ENCODE measurements at places on chromosomes 5 and 9. TPM values are rescaled to one million over a fixed set of nuclear protein-coding genes. Genes with fewer than 3 reads are reported as not detected.

GRCh38 chr9:124894035-124894740 lies 32.3 kb downstream of the ARPC5L start:
- no peak for DNase-seq

GRCh38 chr9:92608909-92609445 lies 61.0 kb downstream of the IPPK start:
- DNase-seq, result no peak

DNA sequence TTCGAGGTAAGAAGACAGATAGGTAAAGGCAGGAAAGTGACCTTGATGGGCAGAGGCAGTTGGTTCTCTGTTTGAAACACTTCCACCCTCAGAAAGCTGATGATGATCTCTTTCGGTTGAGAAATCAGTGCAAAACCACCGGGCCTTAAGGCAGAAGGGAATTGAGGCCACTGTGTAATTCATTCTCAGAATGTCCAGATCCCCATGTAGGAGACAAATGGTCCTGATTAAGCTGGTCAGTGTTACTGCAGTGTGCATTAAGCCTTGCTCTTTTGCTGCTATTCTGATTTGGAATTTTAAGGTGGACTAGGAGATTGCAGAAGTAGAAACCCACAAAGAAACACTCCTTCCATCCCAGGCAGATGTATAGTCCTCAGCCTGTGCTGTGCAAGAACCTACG lies 255.2 kb downstream of the ARHGAP26 start:
- DNase-seq, result no peak

DNA sequence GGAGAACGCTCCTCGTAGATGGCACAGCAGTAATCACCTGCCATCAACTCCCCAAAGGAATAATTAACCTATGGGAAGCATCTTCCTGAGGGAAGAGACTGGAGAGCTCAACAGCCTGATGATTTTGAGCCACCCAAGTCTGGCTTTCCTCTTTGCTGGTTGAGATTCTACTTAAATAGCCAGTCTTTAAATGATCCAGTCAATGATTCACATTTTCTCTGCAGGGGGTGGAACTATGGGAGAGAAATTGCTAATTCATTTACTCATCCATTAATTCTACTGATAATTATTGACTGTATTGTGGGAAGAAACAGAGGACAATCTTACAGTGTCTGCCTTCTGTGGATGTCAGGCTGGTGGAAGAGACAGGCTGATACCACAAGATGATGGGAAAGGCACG lies 355.0 kb upstream of the PANK3 start:
- DNase-seq, result no peak

- DNase-seq, result no peak
Measured at GRCh38 chr9:994005-994404, 17.6 kb downstream of the DMRT3 start.

Gene ASPN
- 4.6 TPM for polyA plus RNA-seq

Gene PCAT7
- 0.03 TPM for polyA plus RNA-seq

All from adrenal gland (tissue), 19 donors.